T-helper 17 cell (primary cell): ENCODE measurements at places on chromosomes 1 and 21.

DNA sequence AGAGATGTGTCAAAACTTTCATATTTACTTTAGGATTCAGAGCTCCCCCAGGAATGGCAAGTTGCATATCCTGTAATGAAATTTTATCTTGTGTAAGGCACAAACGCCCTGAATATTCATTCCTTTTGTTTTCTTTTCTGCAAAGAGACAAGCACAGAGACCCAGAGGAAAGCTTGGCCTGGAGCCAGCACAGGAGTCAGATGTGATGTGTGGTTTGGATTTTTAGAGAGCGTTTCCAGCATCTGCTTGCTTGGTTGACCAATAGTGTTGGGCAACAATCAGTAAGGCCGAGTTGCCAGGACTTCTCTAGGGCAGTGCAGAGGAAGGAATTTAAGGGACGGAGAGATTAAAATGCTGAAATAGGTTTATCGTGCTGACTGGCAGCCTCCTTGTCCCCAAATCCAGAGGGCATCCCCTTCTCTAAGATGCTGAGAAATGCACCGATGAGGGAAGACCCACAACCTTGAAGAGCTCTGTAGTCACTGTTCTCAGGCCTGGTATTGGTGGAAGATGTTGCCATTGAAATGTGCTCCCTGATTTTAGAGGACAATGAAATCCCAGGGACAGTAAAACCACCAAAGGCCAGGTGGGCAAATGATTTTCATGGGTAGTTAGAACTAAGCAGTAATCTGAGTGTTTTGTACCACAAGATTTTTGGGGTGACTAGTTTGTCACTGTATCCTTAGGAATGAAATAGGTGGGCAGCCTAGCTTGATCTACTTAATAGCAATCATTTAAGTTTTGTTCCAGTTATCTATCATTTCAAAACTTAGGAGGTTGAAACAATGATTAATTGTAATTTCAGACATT lies 37.9 kb upstream of the RHOU start:
- DNase-seq, result no peak

GRCh38 chr1:3391711-3392110 lies 62.8 kb upstream of the ARHGEF16 start:
- no peak for DNase-seq

- DNase-seq, result no peak
Measured at GRCh38 chr1:101005871-101006270, 19.7 kb downstream of the DPH5 start.

DNA sequence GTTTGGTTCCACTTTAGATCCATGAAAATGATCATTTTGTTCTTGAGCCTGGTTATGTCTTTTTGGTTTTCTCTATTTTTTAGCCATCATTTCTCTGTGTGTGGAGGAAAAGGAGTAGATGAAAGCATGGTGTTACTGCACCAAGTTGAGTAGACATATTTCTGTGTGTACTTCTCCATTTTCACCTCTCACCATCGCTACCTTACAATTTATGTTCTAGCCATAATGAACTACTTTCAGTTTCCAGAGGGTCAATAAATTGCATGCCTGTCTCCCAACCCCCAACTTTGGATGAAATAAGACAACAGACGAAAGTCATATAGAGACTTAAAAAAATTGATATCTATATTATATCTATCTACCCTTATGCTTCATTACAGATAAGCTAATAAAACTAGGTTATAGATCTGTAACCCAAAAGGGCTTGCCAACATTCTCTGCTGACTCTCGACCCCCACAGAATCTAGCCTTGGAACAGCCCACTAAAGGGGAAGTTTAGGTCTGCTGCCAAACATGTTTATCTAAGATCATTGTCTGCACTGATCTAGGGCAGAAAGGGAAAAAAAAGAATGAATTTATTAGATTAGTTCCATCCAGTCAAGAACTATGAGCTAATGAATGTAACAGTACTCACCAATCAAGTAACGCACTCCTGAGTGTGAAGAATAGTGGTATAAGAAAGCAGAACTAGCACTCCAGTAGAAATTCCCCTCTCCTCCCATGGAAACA lies 7.5 kb upstream of the MAN1A2 start:
- DNase-seq, result no peak

DNA sequence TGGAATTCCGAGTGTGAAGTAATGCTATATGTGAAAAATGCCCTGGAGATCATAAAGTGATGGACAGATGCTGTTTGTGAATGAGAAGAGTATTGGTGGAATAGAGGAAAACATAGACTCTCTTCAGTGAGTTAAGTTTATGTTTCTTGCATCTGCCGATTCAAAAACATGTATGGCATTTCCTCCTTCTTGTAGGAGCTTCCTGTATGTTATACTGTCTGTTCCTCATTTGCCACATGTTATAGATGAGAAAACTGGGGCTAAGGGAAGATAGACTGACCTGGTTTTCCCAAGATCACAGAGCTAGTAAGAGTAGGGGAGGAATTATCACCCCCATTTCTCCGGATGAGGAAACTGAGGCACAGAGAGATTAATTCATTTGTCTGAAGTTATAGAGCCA lies 41.1 kb upstream of the IL20 start:
- no peak for DNase-seq
